ENCODE measurements at places on chromosomes 11 and 22.
A peak's percentile ranks its signal among the peaks of the same experiment; 100 is the strongest.

- DNase-seq: no peak
These were observed 8.2 kb downstream of the SF1 start for GRCh38 chr11:64770120-64770519.

- DNase-seq: no peak
These were observed 9.4 kb downstream of the SOX6 start for GRCh38 chr11:16346975-16347374.

DNA sequence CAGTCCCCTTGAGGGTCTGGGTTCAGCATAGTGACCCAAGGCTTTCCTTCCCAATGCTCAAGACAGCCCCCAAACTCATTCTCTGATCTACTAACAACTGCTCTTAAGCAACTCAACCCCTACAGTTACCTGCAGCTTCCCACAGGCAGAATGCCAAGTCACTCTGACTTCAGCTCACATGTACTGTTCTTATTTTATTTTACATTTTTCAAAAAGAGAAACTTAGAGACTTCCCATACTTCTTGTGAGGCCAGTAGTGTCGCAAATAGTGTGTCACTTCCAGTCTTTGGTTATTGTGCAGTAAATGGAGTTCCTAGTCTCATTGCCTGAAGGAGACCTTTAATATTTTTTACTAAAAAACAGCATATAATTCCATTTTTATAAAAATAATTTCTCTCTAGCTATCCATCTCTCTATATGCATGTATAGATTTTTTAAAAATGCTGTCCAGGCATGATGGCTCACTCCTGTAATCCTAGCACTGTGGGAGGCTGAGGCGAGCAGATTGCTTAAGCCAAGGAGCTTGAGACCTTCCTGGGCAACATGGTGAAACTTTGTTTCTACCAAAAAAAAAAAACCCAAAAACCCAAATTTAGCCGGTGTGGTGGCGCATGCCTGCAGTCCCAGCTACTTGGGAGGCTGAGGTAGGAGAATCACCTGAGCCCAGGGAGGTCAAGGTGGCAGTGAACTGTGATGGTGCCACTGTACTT, 41.8 kb downstream of the ENTHD1 start:
- no peak for DNase-seq

- DNase-seq: no peak
These were observed 27.5 kb upstream of the P4HA3 start for GRCh38 chr11:74338963-74339362.

GRCh38 chr11:76863196-76863777, 2.6 kb downstream of the ACER3 start:
- DNase-seq: no peak

DNA sequence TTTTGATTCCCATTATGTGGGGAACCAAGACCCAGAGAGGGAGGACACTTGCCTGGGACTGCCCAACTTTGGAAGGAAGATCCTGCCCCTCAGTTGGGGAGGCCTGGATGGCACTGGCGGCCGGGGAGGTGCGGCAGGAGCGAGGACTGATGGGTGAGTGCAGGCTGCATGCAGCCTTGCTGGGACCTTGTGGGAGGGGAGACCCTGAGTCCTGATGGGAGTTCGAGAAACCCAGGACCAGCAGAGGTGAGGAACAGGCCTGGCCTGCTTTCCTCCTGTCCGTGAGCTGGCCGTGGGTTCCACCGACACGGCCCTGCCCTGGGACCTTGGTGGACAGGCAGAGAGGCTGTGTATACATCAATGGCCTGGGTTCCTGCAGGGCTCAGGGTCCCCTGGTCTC, 19.3 kb upstream of the SMIM38 start:
- peak; percentile 13 for DNase-seq

DNA sequence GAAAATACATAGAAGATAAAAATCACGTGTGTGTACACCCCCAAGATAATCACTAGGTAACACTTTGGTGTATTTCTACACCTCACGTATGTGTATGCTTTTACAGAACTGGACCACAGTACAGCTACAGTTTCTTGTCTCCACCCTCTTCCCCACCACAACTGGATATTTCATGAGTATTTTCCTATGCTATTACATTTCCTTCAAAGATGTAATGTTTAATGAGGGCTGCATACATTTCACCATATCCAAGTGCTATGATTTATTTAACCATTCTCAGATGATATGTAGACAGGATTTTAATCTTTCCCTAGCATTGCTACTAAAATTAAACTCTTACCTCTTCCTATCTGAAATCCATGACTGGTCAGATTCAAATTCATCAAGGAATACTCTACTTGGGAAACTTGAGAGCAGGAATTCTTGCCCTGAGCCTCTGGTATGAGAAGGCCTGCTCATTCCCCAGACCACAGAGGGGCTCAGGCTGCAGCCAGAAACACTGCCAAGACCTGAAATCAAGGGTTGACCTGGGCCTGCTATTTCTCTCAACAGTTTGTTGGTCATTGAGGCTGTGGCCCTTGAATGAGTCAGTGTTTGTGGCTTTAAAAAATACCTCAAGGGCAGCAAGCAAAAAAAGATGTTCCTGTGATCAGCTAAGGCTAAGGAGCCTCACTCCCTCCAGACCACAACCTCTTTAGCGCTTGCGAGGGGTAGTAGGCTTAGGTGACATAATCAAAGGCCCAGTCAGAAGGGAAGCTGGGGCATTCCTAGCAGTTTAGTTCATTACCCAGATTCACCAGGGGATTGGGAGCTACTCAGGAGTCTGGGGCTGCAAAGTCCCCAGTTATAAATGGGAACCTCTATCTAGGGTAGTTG, 55.5 kb downstream of the ABTB2 start:
- no peak for DNase-seq

DNA sequence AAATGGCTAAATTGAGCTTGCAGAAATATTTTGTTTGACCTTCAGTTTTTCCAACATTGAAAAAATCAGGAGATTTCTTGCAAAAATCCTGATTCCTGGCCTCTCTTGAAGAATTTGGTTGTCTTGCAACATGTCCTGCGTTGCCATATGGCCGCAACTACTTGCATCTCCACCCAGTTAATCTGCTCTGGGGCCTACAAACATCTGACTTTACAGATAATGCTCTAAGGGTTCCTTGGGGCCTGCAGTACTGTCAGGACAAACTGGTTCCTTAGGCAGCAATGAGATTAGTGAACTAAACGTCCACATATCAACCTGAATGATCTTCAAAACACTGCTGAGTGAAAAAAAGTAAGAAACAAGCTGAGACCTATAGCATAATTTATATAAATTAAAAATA, 36.6 kb upstream of the FEZ1 start:
- no peak for DNase-seq

- no peak for DNase-seq
These were observed 1332.5 kb downstream of the BRD1 start for GRCh38 chr22:48494968-48495750.

- no peak for DNase-seq
These were observed 1086.1 kb downstream of the BRD1 start for GRCh38 chr22:48741540-48741939.

- DNase-seq: peak; percentile 80
These were observed 2.2 kb downstream of the DTX4 start for GRCh38 chr11:59173964-59174663.

DNA sequence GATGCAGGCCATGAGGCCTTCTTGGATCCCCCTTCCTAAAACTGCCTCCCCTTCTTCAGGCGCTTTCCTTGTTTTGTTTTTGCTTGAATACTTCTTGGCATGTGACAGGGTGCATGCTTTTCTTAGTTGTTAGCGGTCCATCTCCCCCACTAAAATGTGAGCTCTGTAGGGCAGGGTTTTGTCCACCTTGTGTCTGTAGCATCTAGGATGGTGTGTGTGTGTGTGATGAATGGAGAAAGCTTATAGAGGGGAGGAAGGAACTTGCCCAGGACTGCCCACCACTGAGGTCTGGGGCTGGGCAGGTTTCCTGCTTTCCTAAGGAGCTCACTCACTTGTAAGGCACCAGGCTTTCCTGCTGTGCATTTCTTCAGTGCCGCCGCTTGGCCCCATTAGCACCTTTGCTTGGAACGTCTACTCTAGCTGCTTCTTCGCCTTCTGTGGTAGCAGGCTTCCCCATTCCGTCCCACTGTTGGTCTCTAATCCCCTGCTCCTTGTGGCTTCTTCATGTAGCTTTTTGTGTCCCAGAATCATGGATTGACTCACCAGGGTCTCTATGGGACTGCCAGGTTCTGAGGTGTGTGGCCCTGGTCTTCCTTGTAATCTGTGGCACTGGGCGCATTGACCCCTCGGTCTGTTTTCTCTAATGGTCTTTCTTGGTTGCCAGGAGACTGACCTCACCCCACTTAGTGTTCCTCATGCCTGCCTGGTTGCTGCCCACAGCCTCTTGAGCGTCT, 3.3 kb downstream of the DGCR8 start:
- peak; percentile 23 for DNase-seq

DNA sequence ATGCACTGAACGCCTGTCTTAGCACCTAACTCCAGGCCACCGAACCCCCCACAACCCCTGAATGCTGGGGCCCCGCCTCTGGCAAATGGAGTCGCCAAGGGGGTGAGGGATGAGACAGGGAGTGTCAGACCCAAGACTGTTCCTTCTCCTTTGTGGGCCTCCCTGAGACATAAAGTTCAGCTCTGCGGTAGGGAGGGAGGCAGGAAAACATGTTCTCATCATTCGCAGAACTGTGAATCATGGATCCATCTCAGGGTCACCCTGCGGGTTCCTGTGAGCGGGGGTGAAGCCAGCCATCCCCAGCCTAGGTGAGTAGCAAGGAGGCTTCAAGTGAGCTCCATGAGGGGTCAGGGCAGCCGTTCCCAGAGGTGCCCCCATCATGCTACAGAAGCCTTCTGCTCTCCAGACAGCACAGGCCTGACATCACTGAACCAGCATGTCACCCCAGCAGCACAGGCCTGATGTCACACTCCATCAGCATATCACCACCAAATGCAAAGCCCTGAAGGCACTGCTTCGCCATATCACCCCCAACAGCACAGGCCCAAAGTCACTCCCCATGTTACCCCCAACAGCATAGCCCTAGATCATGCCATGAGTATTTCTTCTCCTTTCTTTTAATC, 27.2 kb downstream of the TMPRSS6 start:
- peak; percentile 35 for DNase-seq

DNA sequence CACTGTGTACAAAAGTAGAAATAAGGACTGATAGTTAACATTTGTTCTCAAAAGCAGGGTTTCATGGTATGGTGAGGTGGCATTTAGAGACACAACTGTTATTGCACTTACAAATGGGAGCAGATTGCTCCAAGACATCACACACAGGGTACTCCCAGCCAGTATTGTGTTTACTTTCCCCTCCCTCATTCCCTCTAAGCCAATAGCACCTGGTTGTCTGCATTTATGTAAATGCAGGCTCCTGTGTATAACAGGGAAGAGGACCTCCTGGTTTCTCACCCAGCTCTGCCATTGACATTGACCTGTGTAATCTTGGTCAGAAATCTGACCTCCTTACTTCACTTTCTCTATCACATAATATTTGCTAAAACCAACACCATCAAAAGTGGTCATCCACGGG, 154.4 kb downstream of the NAV2 start:
- no peak for DNase-seq

GRCh38 chr11:103406357-103406756, 297.1 kb downstream of the DYNC2H1 start:
- no peak for DNase-seq

DNA sequence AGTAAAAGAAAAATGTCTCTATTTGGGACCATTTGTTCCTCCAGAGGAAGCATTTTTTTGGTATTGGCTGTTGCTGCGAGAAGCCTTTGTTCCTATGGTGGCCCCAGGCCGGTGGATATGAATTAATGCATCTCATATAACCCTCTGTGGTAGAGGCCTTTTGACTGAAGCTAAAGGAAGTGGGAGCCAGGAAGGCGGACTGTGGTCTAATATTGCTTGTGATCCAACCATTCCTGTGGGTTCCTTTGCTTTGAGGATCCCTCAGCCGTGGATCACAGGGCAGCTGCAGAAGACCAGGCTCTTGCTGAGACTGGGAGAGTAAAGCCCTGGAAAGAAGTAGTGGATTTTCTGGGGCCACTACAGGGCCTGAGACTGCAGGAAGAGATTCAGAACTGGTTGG, 68.3 kb upstream of the NAV2 start:
- no peak for DNase-seq

- DNase-seq: no peak
These were observed 384.4 kb upstream of the DDI1 start for GRCh38 chr11:103652013-103652412.

DNA sequence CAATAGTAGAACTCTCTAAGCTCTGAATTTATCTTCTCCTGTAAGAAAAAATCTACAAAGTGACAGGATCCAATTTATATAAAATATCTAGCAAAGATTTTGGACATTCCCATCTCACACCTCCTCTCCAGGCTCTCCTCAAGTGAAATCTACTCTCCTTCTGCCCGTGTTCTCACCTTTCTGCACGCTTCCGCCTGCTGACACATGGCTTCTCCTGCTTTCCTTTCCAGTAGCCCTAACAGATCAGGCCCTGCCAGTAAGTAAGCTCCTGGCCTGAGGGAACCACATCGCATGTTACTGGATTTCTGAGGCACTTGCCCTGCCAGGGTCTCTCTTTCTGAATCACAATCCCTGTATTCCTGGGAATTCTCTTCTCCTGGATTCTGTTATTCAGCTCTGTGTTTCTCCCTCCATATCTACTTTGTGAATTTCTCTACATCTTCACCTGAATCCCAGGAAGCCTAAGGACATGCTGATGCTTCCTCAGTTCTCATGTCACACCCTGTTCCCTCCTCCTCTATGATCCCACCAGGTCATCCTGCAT, 53.3 kb upstream of the TOP3B start:
- no peak for DNase-seq

DNA sequence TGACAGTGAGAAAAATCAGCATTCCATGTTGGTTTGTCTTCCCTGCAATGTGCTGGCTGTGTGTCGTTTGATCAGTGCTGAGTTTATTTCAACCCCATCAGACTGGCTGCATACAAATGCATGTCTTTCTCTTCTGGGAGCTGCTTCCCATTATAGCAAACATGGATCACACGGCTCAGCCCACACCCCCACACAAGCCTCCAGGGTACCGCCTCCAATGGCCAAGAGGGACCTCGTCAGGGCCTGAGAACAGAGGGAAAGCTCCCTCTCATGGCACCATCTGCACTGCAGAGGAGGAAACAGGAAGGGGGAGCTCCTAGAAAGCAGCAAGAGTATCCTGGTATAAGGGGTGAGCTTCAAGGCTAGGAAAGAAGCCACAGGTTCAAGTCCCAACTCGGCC, 214.2 kb downstream of the LARGE1 start:
- no peak for DNase-seq

GRCh38 chr11:124483422-124483821, 37.9 kb upstream of the OR8B8 start:
- no peak for DNase-seq

DNA sequence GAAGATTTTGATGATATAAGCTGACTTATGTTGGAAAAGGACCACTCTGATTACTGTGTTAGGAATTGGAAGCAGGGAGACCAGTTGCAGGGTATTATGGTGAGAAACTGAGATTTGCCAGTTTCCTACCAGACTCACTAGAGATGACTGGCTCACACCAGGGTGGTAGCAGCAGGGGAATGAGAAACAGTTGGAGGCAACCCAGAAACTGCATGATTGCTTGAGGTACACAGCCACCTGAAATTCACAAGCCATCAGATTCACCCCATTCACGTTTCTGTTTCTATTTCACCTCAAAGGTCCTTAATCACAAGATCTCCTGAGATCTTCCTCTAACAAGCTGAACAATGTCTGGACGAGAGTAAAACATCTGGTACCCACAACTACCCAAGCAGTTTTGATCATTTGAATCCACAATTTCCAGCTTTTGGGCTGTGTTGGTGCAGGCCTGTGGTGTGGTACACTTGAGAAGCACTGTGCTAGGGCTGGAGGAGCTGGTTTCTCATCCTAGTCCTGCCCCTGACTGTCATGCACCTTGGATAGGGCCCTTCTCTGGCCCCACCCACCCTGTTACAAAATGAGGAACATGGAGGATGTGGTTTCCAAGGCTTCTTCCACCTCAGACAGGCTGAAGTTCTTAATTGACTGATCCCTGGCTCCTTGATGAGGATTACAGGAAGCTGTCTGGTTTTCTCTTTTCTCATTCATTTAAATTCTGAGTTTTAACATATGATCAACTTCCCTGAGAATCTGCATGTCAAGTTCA, 233.4 kb downstream of the INSC start:
- DNase-seq: no peak

Data from left lung (tissue), 14 donors.